ENCODE measurements at places on chromosomes 2 and 18. TPM values are rescaled to one million over a fixed set of nuclear protein-coding genes. Genes with fewer than 3 reads are reported as not detected.
A peak's percentile ranks its signal among the peaks of the same experiment; 100 is the strongest.

DNA sequence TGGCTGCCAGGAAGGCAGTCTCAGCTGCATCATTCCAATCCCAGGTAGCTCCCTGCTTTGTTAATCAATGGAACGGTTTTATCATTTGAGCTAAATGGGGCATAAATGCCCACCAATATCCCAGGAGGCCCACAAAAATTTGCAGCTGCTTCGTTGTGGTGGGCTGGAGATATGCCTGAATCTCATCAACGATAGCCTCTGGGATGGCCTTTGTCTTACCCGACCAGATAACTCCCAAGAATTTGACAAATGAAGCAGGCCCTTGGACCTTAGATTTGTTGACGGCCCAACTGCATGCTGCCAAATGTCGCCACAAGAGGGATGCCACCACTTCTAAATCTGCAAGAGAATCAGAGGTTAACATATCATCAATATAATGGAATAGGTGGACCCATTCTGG, 236.4 kb downstream of the MBD5 start:
- H3K27ac ChIP-seq, result no peak overlapping the region
- no peaks in the 10 kb centered on the region for H3K4me1 ChIP-seq
- H3K36me3 ChIP-seq, result no peaks in the 10 kb centered on the region
- H3K27me3 ChIP-seq, result no peaks in the 10 kb centered on the region

OR6B3 gene
- not detected for total RNA-seq

GRCh38 chr18:70454704-70455322, 166.0 kb downstream of the SOCS6 start:
- H3K4me3 ChIP-seq, result no peak overlapping the region
- no peak overlapping the region for H3K27ac ChIP-seq
- DNase-seq, result peak; percentile 46
- H3K36me3 ChIP-seq, result no peaks in the 10 kb centered on the region
- H3K27me3 ChIP-seq, result no peaks in the 10 kb centered on the region

SERPINB10 gene
- total RNA-seq, result not detected

GRCh38 chr2:33645861-33646260, 46.8 kb upstream of the FAM98A start:
- H3K4me3 ChIP-seq, result no peak overlapping the region
- H3K27me3 ChIP-seq, result no peaks in the 10 kb centered on the region
- H3K27ac ChIP-seq, result no peak overlapping the region
- no peaks in the 10 kb centered on the region for H3K4me1 ChIP-seq
- no peak for DNase-seq
- no peaks in the 10 kb centered on the region for H3K36me3 ChIP-seq

- H3K27me3 ChIP-seq, result no peaks in the 10 kb centered on the region
- H3K27ac ChIP-seq, result no peak overlapping the region
- no peaks in the 10 kb centered on the region for H3K36me3 ChIP-seq
- H3K4me3 ChIP-seq, result no peak overlapping the region
- no peak for DNase-seq
Measured at GRCh38 chr2:224145751-224146355, 106.8 kb upstream of the SERPINE2 start.

EN1 gene
- total RNA-seq, result 2.0 TPM

ANKRD30B gene
- not detected for total RNA-seq

GRCh38 chr2:216645636-216645950, 12.4 kb downstream of the IGFBP2 start:
- H3K4me3 ChIP-seq, result no peak overlapping the region
- no peak overlapping the region for H3K27ac ChIP-seq
- DNase-seq, result no peak
- no peaks in the 10 kb centered on the region for H3K4me1 ChIP-seq

DNA sequence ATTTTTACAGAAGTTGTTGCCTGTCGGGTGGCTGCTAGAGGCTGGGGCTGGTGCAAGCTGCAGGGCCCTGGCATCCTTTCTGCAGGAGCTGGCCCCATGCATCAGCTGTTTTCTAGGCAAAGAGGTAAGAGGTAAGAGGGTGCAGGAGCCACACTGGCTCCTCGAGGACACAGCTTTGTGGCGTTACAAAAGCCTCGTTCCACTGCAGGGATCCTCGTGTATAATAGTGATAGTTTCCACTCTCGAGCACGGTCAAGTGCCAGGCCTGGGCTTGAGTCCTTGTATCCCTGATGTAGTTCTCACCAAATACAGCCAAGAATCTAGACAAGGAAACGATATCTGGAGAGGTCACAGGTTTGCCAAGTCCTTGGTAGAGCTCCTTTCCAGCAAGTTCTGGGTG, 33.2 kb upstream of the FHOD3 start:
- H3K27ac ChIP-seq, result no peak overlapping the region
- peaks cover 4% of the 10 kb centered on the region for H3K4me1 ChIP-seq
- no peaks in the 10 kb centered on the region for H3K36me3 ChIP-seq

SLC4A5 gene
- not detected for total RNA-seq

DNA sequence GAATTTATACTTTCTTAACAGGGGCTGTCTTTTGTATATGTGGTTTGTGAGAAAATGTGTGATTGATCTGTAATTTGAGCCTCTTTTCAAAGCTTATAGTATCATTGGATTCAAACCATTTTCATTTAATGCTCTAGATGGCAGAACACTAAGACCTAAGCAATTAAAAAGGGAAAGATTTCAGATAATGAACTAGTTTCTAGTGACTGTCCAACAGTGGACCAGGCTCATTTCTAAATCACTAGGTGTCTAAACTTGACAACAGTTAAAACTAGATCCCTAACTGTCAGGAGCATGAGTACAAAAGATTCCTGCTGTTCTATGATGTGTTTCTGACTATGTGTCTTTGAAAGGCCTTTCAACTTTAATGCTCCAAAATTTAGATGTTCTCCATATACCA, 54.6 kb downstream of the ANKRD44 start:
- no peaks in the 10 kb centered on the region for H3K4me1 ChIP-seq
- H3K36me3 ChIP-seq, result no peaks in the 10 kb centered on the region
- no peak for DNase-seq
- no peak overlapping the region for H3K27ac ChIP-seq

R3HDM1 gene
- total RNA-seq, result 49.4 TPM

GRCh38 chr2:11102956-11103860, 52.1 kb upstream of the SLC66A3 start:
- H3K27ac ChIP-seq, result no peak overlapping the region
- no peak overlapping the region for H3K4me3 ChIP-seq
- DNase-seq, result no peak
- H3K36me3 ChIP-seq, result no peaks in the 10 kb centered on the region
- H3K4me1 ChIP-seq, result no peaks in the 10 kb centered on the region

ASPRV1 gene
- 0.60 TPM for total RNA-seq

PPP1R1C gene
- not detected for total RNA-seq

SFT2D3 gene
- total RNA-seq, result 8.8 TPM

MFF gene
- total RNA-seq, result 47.0 TPM

DYNAP gene
- not detected for total RNA-seq

GRCh38 chr18:76410033-76410432, 85.0 kb downstream of the ZNF516 start:
- H3K36me3 ChIP-seq, result no peaks in the 10 kb centered on the region
- peaks cover 16% of the 10 kb centered on the region for H3K27me3 ChIP-seq
- no peak overlapping the region for H3K4me3 ChIP-seq

COL6A3 gene
- 4.1 TPM for total RNA-seq

DNA sequence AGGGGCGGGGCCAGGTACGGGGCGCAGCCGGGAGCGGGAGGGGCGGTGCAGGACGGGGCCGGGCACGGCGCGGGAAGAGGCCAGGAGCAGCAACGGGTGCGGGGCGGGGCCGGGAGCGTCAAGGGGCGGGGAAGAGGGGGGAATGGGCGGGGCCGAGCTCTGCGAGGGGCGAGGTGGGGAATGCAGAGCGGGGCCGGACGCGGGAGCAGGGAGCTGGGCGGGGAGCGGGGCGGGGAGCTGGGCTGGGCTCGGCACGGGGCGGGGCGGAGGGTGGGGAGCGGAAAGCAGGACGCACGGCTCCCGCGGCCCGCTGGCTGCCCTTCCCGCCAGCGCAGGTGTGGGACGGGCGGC, at the start of gene IMPA2:
TSS of gene IMPA2 (plus strand) at position 316 of the 351 bp plus-strand sequence. CDS start 163 bp downstream, outside the sequence.
- H3K36me3 ChIP-seq, result no peaks in the 10 kb centered on the region
- peak within 1 kb of the TSS; percentile 83 for H3K27ac ChIP-seq
- H3K27me3 ChIP-seq, result no peaks in the 10 kb centered on the region
- H3K4me3 ChIP-seq, result peak within 1 kb of the TSS; percentile 73
- no peak for DNase-seq

DNA sequence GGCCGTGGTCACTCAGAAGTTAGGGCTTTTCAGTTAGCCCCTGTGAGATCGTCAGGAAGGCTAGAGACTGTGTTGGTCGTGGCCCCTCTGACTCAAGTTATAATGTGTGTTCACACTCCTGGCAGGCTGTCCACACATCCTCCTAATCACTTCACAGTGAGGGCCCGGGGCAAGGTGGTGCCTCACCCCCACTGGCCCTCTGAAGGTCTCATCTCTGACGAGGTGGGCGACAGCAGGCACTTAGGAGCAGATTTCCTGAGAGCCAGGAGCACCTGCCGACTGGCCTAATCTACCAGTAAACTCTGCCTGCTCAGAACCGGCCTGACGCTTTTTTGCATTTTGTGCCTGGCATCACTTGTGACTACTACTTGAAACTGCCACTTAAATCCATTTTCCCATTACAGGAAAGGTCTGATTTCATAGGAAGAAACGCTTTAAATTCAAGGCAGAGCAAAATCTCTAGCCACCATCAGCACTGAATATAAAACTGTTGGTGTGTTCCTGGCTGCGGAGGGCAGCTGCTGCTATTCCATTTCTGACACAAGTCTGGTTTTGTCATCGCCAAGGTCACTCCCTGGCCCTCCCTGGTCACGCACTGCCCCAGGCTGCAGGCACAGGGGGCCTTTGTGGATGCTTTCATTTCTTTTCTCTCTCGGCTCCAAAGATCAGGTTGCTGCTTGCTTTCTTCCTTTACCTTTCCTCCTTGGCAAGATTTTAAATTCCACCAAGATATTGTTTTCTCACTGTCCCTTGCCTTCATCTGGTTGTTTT, 48.0 kb downstream of the RAB12 start:
- no peak overlapping the region for H3K27ac ChIP-seq
- no peak overlapping the region for H3K4me3 ChIP-seq
- no peak for DNase-seq
- H3K4me1 ChIP-seq, result peaks cover 13% of the 10 kb centered on the region

PAX3 gene
- total RNA-seq, result not detected

DNA sequence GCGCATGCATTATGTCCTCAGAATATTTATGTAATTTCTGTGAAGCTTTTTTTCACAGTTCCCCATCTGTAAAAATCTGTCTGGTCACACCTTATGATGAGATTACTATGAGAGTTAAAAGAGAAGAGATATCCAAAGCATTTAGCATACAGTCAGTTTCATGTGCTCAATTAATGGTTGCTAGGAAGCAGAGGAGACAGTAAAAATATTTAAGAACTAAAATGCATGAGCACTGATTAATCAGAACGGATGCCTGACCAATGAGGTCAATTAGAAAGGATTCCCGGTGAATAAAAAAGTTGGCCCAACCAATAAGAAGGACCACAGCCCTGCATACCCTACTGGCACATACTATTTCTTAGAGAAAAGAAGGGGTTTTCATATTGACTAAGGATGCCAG, 12.0 kb upstream of the CRIM1 start:
- no peak overlapping the region for H3K27ac ChIP-seq
- no peaks in the 10 kb centered on the region for H3K36me3 ChIP-seq
- no peak overlapping the region for H3K4me3 ChIP-seq

DNA sequence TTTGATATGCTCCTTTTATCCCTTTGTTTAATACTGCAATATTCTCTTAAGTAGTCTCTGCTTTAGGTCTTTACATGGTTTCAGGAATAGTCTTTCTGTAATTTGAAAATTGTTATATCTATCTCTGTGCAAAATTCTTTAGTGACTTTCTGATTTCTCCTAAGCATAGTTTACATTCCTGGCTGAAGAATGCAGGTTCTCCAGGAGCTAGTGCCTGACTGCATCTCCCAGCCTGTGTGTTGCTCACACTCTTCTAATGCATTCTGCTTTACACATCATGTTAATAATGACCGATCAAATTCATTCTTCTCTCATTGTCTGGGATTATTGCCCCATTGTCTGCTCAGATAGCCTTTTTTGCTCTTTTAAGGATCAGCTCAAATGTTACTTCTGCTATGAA, 1349.2 kb downstream of the DSC3 start:
- no peaks in the 10 kb centered on the region for H3K4me1 ChIP-seq
- no peak overlapping the region for H3K27ac ChIP-seq
- H3K4me3 ChIP-seq, result no peak overlapping the region
- H3K27me3 ChIP-seq, result no peaks in the 10 kb centered on the region
- DNase-seq, result no peak

DOCK10 gene
- total RNA-seq, result 0.76 TPM

SCN7A gene
- total RNA-seq, result 0.07 TPM

- no peak overlapping the region for H3K4me3 ChIP-seq
- no peaks in the 10 kb centered on the region for H3K36me3 ChIP-seq
- H3K27me3 ChIP-seq, result no peaks in the 10 kb centered on the region
- no peaks in the 10 kb centered on the region for H3K4me1 ChIP-seq
- no peak overlapping the region for H3K27ac ChIP-seq
Measured at GRCh38 chr2:205276116-205276777, 406.1 kb upstream of the NRP2 start.

- no peak overlapping the region for H3K4me3 ChIP-seq
- no peak for DNase-seq
- no peak overlapping the region for H3K27ac ChIP-seq
Measured at GRCh38 chr2:192775011-192775410, 580.3 kb upstream of the TMEFF2 start.

PDCL3 gene
- 22.9 TPM for total RNA-seq

DNA sequence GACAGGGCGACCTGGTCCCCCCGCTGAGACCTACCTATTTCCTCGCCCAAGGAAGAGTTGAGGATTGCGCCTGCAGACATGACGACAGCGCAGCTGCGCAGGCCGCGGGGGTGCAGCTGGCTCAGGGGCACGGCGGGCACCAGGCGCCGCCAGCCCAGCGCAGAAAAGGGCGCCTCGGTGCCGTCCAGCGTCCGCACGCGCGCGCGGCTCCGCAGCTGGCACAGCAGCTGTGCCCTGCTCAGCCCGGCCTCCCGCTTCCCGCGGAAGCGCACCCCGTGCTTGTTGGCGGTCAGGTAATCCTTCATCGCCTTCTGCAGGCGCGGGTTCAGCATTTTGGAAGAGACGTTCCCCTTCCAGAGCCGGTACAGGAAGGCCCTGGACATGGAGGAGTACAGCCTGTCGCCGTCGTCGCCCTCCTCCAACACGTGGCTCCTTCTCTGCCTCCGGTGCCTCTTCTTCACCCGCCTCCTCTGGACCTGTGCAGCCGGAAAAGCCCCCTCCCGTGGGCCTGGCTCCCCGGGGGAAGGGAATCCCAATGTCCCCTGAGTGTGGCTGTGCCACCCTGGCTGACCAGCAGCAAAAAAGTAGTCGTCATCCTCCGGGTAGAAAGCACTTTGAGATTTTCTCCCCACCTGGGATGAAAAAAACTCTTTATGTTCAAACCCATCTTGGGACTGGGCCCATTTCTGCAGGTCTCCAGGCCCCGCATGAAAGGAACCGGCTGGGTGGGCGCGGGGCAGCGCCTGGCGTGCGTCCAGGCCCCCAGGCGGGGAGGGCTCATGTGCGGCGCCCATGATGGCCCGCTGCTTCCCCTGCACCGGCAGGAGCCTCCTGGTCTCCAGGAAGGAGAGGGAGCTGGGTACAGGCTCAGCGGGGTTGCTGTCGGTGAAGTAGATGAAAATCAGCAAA, 42.7 kb downstream of the ST6GAL2 start:
- H3K27me3 ChIP-seq, result peaks cover 12% of the 10 kb centered on the region
- no peak overlapping the region for H3K27ac ChIP-seq
- H3K4me1 ChIP-seq, result no peaks in the 10 kb centered on the region
- H3K4me3 ChIP-seq, result no peak overlapping the region
- DNase-seq, result no peak
- H3K36me3 ChIP-seq, result no peaks in the 10 kb centered on the region
